ENCODE measurements at places on chromosomes 3 and 15. TPM values are rescaled to one million over a fixed set of nuclear protein-coding genes. Genes with fewer than 3 reads are reported as not detected.

GRCh38 chr15:64070106-64070505, 23.5 kb downstream of the CIAO2A start:
- DNase-seq: no peak

- DNase-seq: no peak
These were observed 11.3 kb downstream of the CX3CR1 start for GRCh38 chr3:39268549-39268900.

- no peak for DNase-seq
These were observed 985.6 kb downstream of the EPHA3 start for GRCh38 chr3:90092994-90093393.

The TUSC7 gene
- not detected for polyA plus RNA-seq

The TNNC1 gene
- 6,829 TPM for polyA plus RNA-seq
